Vagina (tissue), 2 donors: ENCODE measurements at places on chromosomes 6 and 20.
A peak's percentile ranks its signal among the peaks of the same experiment; 100 is the strongest.

- DNase-seq: no peak
Observed at GRCh38 chr20:33653218-33653899, 8.8 kb upstream of the C20orf144 start.

GRCh38 chr6:47145212-47145611 lies 103.1 kb upstream of the ADGRF1 start:
- no peak for DNase-seq

DNA sequence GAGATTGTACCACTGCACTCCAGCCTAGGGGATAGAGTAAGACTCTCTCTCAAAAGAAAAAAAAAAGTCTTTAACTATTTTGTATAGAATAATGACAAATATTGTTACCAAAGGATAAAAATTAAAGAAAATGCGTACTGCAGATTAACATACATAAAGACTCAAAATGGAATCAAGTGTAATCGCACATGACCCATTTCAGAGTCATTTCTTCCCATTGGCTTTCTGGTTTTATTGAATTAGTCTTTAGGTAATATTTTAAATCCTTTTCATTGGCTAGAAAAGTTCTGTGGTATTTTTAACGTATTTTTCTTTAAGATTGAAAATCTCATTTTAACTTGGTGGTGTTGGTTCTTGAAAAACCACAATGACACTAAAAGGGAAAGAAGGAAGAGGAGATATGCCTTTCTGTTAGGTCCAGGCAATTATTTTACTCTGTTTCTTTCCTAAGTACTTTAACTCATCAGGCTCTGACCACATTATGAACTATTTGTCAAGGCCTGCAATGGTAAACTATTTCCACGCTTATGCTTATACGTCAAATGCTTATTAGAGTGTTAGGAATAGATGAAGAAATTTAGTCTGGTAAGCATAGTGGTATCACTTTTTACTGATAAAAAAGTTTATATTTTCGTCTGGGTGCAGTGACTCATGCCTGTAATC lies 52.3 kb downstream of the PLEKHG1 start:
- no peak for DNase-seq

GRCh38 chr20:53291548-53291947 lies 302.1 kb downstream of the ZNF217 start:
- no peak for DNase-seq

DNA sequence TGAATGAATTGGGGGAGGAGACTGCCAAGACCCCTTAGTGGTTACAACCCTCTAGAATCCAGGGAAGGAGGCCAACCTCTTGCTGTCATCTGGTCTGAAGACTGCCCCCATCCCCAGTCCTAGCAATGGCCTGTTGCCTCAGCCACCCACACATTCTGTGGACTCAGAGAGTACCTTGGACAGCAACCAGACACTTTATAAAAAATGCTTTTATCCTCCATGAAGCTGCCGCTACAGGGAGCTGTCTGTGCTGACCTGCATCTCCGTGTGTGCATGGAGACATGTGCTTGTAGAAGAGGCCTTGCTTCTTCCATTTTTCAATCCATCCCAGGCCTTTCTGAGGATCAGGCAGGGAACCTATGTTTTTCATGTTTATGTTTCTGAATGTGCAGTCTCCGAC lies 15.2 kb downstream of the CDH22 start:
- no peak for DNase-seq

GRCh38 chr6:134651519-134651918 lies 298.4 kb downstream of the ALDH8A1 start:
- DNase-seq: no peak

DNA sequence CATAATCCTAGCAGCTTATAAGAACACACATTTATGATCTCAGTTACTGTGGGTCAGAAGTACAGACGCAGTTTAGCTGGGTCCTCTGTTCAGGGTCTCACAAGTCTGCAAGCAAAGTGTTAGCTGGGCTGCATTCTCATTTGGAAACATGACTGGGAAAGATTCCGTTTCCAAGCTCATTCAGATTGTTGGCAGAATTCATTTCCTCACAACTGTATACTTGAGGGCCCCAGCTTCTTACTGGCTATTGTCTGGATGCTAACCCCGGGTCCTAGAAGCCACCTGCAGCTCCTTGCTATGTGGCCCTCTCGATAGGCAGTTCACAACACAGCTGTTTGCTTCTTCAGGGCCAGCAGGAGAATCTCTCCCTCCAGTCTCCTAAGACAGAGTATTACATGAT lies 13.1 kb downstream of the TCP11 start:
- DNase-seq: no peak

- no peak for DNase-seq
Observed at GRCh38 chr6:81331526-81331925, 421.0 kb downstream of the TENT5A start.

- DNase-seq: no peak
Observed at GRCh38 chr6:10759884-10760329, 12.3 kb downstream of the TMEM14B start.

DNA sequence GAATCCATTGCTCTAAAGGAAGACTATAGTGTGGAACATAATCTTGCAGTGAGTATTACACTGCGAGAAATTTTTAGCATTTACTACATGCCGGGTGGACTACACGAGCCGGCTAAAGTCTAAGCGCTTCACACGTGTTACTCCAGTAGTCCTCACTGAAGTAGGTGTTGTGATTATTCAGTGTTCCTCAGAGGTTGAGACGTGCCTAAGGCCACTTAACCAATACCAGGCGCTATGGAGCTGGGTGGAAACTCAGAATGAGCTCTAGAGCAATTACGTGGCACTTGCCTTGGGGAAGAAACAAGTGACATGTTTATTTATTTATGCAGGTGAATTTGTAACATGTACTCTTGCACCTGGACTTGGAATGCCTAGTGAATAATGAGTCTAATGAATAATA lies 46.4 kb downstream of the SASH1 start:
- no peak for DNase-seq

GRCh38 chr6:51928320-51928719 lies 159.1 kb downstream of the PKHD1 start:
- DNase-seq: no peak

DNA sequence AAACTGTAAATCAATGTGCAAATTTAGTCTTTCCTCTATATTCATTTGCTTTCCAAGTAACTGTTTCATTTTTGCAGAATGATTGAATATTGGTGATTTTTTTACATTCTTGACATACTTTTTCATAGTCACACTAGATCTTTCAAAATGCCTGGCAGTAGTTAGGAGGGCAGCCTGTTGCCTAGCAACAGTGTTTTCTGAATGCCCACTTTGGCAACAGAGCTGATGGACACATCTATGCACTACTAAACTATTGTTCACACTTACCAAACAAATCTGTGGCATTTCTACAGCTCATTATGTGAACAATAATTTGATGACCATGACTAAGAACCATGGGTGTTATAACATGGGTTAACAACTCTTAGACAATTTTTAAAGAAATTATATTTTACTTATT lies 438.0 kb upstream of the IMPG1 start:
- no peak for DNase-seq

GRCh38 chr6:133286765-133287164 lies 45.6 kb downstream of the EYA4 start:
- DNase-seq: no peak

DNA sequence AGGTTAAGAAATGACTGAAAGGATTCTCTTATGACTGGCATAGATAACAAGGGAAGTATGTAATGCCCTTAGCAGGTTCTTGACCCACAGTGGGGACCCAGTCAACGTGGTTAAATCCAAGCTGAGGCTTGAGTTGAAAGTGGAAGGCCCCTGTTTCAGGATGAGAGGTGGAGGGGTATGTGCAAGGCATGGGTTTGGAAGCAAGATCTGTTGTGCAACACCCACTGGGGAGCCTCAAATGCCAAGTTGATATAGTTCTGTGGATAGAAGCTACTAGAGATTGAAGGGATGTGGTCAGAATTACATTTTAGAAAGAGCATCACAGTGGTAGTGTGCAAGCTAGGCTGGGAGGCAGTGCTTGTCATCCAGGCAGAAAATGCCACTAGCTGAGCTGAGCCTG lies 5.1 kb downstream of the PABPC1L start:
- DNase-seq: no peak

DNA sequence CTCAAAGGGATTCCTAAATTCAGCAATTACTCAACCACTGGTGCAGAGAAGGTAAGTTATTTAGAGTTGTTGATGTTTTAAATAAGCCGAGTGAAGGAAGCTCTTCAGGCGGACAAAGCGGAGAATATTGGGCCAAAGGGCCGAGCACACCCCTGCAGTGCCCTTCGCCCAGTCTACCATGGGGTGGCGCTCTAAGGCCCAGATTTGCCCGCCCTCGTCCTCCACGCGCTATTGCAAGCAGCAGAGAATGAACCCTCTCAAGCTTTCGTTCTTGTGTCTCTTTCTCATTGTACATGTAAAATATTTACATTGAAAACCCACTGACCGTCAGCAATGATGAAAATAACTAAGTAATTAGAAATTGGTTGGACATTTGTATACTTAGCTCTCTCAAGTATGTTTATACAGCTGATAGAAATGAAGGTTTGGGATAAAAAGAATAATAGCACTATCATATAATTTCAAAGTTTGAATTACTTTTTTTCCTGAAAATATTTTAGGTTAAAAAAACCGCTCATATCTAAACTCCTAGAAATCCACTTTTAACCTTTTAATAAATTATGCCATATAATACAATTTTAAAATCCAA lies 195.0 kb upstream of the CEP162 start:
- no peak for DNase-seq

GRCh38 chr6:157937916-157938315 lies 43.7 kb upstream of the SYNJ2 start:
- DNase-seq: no peak

- DNase-seq: no peak
Observed at GRCh38 chr6:127811900-127812570, 88.8 kb downstream of the THEMIS start.

- DNase-seq: no peak
Observed at GRCh38 chr6:163532526-163533078, 118.1 kb downstream of the QKI start.

DNA sequence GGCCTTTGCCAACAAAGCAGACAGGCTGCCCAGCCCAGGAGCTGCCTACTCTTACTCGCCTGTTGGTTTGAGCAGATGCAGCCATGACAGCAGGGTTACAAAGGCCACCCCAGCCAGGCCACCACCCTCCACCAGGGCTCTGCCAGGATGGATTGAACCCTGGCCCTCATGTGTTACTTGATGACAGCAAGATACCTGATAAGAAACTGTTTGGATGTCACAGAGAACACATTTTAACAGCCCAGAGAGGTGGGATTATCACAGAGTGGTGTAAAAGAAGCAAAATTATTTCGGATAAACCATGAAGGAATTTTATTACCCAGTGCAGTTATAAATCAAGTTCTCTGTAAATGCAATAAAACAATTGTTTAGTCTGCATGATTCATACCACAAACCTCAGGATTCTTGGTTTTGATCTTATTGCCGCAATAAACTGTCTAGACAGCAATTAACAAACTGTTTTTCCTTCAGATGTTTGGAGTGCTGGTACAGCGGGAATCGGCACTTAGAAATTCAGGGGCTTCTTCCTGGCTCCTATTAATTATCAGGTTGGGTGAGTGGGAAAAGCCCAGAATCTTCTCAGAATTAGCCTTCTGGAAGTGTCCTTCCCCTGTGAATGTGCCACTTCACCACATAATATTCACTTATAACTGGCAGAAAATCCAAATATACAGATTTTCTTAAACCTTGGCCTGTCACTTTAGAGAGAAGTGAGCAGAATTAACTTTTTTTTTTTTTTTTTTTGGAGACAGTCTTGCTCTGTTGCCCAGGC lies 58.0 kb upstream of the SALL4 start:
- DNase-seq: no peak

GRCh38 chr20:38231531-38232121 lies 28.9 kb downstream of the KIAA1755 start:
- no peak for DNase-seq

GRCh38 chr6:6631534-6632276 lies 43.2 kb downstream of the LY86 start:
- no peak for DNase-seq

DNA sequence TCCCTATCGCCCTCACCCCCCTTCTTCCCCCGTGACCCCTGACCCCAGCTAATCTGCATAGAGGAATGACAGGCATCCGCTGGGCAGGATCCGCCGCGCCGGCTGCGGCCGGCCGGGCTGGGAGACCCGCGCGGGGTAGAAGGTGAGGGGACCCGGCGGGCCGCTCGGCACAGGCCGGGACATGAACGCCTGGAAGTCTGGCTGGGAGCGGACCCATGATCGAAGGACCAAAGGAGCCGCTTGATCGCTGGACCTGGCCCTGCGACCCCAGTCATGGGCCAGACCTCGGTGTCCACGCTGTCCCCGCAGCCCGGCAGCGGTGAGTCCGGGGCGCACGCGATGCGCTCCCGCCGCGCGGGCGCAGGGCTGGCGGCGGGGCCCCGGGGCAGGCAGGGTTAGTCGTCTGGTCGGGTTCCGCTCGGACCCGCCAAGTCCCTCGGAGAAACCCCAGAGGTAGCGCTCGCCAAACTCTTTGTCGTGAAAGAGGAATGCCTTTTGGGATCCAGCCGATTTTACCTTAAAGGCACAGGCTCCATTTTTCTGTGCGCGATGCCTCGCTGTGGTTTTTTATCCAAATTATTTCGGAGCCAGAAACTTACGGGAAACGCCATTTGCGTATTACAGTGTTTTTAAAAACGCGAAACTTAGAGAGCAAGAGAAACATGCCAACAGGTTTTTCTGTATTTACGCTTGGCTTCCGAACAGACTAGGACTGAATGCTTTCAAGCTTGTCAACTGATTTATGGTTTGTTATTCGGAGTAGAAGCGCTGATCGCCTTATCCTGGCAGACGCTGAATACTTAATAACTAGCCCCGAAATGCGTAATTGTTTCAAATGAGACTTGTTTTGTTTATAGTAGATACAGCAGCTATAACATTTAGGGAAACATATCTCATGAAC lies at the start of gene PHACTR2:
TSS of gene PHACTR2 (plus strand) at position 75 of the 901 bp plus-strand sequence. CDS start at position 274, 199 bp downstream.
- DNase-seq: peak; percentile 92

- DNase-seq: no peak
Observed at GRCh38 chr6:7060769-7061516, 46.8 kb upstream of the RREB1 start.

DNA sequence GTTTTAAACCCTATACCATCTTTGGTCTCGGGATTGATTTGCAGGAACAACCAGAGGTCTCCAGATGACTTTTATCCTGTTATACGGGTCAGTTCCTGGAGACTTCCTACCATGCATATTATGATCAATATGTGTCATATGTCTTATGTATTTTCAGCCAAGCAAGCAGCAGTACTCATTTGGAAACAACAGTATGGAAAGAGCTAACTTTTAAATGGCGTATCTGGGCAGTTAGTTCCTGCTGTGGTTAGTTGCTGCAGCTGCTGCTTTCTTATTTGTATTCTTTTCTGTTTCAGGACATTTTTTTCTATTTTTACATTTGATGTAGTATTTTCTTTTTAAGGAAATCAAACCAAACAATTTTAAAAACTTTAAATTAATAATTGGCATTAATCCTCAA lies 207.5 kb downstream of the MANEA start:
- DNase-seq: no peak

- DNase-seq: no peak
Observed at GRCh38 chr6:112193535-112194051, 60.8 kb downstream of the LAMA4 start.

- no peak for DNase-seq
Observed at GRCh38 chr6:142482974-142483373, 181.2 kb downstream of the ADGRG6 start.

- no peak for DNase-seq
Observed at GRCh38 chr6:35911871-35912653, 8.8 kb downstream of the SRPK1 start.

GRCh38 chr6:82095091-82095490 lies 152.5 kb downstream of the IBTK start:
- no peak for DNase-seq

- DNase-seq: no peak
Observed at GRCh38 chr6:139416146-139416545, 41.7 kb upstream of the CITED2 start.

GRCh38 chr20:61933951-61934715 lies 131.5 kb downstream of the TAF4 start:
- no peak for DNase-seq
